ENCODE measurements at places on chromosomes 3 and 15. TPM values are rescaled to one million over a fixed set of nuclear protein-coding genes. Genes with fewer than 3 reads are reported as not detected.

SERINC4 gene
- under 0.01 TPM for total RNA-seq

DNA sequence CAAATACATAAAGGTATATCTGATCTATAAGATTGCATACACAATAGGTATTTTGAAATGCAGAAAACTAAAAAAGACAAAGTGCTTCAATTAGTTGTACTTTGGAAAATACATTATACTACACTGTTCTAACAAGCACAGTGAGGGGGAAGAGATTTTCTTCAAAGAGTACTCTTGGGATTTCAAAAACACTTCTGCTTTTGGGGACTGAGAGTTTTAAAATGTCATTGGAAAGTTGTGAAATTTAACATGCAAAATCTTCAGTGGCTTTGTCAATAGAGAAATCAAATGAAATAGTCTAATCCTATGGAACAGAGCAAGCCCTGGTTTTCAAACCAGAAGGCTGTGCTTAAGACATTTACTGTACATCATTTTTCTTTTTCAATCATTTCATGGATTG, 322.2 kb upstream of the SEMA6D start:
- DNase-seq = no peak

DNA sequence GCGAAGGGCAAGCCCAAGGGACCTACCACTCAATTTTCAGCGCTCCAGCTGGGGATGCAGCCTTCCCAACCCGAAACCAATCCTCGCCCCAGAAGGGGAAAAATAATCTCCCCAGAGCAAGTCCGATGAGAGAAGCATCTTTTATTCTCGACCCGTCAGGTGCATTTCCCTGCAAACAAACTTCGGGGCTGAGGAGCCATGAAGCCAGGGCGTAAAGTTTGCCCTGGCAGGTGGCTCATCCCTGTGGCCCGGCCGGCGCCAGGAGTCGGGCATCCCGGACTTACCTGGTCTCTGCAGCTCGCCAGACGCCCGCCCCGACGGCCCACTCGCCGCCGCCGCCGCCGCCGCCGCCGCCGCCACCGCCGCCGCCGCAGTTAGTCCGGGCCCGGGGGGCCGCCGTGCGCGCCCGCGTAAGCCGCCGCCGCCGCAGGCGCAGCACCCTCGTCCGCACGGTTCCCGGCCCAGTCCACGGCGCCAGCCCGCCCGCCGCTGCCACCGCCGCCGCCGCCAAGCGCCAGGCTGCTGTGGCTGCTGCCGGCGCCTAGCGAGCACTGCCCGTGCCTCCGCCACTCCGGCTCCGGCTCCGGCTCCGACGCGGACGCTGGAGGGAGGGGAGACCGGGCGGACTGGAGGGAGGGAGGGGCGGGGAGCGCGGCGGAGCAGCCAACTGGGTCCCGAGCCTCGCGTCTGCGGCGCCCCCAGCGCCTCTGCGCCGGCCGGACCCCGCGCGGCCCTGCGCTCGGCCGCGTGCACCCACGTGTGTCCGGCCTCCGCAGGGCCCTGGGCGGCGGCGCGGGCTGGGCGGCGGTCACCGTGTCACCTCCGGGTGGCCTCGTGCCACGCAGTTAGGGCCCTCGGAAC, at the start of gene CNTN3:
CNTN3 (minus strand) TSS at position 553 of the 861 bp plus-strand sequence. CDS start 93,547 bp downstream, outside the sequence.
- DNase-seq = peak; percentile 3

GRCh38 chr3:194541483-194541882, 54.7 kb upstream of the ATP13A3 start:
- DNase-seq = no peak

PLA2G4F gene
- not detected for total RNA-seq

FBXL22 gene
- 0.54 TPM for total RNA-seq

DNA sequence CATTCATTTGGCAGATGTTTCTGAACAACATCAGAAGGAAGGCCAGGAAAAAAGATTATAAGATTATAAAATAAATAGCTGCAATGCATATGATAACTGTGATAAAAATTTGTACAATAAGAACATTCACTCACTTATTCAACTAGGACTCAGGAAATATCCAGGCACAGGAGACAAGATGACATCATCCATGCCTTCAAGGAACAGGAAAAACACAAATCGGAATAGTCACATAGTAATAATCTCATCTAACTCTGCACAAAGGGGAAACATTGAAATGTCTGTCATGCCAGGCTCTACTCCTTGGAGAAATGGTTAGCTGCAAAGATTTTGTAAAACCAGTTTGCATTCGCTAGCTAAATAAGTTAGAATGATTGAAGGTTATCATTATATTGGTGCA, 233.5 kb upstream of the AGTR1 start:
- DNase-seq = no peak

DNA sequence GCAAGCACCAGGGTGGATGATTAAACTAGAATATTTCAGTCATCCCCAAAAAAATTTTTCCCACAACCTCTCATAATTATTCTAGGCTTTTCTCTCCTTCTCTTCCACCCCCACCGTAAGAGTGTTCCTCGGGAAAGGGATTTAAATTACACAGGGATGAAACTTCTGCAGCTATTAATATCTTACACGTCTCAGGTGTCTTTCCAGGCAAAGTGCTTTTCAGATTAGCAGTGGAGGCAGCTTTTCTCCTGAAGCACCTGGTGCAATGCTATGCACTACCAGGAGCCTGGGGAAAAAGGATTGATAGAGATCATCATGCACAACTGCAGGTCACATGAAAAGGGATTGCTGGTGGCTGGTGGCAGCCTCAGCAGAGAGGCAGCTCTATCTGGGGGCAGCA, 250.4 kb downstream of the NTRK3 start:
- no peak for DNase-seq

ZMYND10 gene
- 3.8 TPM for total RNA-seq
